NB4 (cell line): ENCODE measurements at places on chromosomes 1 and 21.

DNA sequence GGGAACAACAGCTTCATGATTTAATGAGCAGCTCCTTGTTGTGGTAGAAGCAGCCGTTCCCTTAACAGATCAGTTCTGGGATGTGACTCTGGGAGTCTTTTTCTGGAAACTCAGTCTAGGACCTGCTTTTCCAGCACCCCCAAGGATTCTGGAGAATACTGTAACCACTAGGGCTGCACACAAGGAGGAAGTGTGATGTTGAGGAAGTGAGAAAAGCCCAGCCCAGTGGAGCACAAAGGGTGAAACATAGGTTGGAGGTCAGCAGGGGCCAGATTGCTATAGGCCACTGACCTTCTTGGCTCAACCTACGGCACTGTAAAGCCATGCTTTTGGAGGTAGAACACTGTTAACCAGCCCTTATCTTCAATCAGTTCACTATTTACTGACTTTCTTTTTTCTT lies 10.1 kb upstream of the PLA2G5 start:
- DNase-seq, result peak; percentile 14

- DNase-seq, result no peak
These were observed 96.5 kb downstream of the LIPI start for GRCh38 chr21:14114251-14114650.

DNA sequence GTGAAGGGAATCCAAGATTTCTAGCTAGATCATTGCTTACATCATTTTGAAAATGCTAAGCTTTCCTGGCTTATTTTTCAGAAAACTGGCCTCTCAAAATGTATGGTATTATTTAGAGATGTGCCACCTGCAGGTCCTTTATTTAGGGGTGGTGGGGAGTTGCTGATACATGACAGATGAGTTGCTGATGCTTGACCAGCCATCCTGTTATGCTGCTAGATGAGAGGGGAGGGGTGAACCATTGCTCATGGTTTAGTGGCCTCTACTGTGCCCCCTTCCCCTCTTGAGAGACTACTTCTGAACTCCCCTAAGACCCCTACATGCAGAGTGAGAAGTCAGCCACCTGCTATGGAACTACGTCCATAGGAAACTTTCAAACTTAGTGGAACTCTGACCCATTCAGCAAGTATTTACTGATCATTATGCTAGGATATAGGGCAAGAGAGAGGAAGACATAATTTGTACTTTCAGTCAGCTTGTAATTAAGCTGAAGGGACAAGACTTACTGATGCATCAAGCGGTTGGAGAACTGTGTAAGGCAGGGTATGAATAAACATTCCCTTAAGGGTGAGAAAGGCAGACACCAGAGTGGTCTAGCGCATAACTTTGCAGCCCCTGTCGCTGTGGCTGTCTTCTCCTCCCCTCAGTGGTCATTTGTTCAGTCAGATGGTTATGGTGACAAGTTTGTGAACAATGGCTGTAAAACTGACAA lies 34.6 kb downstream of the SLAMF6 start:
- DNase-seq, result no peak

GRCh38 chr1:201555593-201555945 lies 16.6 kb downstream of the NAV1 start:
- DNase-seq, result no peak

DNA sequence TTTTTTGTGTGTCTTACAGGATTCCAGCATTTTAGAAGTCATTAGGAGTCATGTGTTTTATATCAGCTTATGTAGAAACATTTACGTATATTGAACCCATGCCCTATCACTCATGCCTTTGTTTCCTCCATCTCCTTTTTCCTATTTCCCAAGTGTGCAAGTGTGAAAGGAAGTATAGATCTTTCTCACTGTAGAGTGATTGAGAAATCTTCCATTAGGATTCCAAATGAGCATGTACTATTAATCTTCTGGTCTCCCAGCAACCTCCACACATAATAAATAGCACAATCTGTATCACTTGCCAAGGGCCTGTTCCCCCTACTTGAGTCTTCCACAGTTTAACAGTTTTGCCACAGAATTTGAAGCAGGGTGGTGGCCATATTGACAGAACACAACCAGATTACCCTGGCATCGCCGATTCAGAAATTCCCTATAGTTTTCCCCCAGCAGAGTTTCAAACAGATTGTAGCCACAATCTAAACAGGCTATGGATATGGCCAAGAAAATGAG lies 1052.8 kb downstream of the TTLL7 start:
- DNase-seq, result no peak

GRCh38 chr1:61285371-61285885 lies 203.1 kb downstream of the NFIA start:
- DNase-seq, result no peak

DNA sequence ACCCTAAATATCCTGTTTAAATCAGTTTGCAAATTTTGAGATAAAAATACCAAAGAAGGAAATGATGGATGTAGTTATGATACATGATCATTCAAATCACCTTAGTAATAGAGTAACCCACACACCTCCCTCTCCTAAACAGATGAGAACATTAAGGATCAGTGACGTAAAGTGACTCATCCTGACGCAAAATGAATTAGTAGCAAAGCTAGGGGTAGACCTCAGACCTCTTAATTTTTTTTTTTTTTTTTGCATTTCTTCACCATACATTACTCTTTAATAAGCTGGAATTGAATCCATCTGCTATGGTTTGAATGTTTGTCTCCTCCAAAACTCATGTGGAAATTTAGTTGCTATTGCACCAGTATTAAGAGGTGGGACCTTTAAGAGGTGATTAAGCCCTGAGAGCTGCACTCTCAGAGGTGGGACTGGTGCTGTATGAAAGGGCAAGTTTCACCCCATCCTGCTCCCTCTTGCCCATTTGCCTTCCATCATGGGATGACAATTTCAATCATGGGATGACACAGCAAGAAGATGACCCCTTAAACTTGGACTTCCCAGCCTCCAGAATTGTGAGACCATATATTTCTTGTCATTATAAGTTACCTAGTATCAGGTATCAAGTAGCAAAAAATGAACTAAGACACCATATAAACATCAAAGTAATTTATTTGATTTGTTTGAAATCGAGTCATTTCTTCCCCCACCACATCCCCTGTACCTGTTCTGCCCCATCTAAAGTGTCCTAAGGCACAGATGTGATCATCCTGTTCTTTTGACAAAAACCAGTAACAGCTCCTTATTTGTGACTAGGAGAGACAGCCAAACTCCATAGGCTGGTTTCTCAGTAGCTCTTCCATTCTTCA lies 114.6 kb upstream of the DUSP10 start:
- no peak for DNase-seq

GRCh38 chr21:26881504-26882228 lies 36.5 kb upstream of the ADAMTS1 start:
- DNase-seq, result peak; percentile 26

GRCh38 chr1:161956097-161956496 lies 67.6 kb downstream of the OLFML2B start:
- DNase-seq, result no peak

- DNase-seq, result peak; percentile 80
These were observed 3.1 kb upstream of the P3R3URF start for GRCh38 chr1:46179138-46180081.

- DNase-seq, result no peak
These were observed 29.2 kb downstream of the ARID4B start for GRCh38 chr1:235298758-235299157.

DNA sequence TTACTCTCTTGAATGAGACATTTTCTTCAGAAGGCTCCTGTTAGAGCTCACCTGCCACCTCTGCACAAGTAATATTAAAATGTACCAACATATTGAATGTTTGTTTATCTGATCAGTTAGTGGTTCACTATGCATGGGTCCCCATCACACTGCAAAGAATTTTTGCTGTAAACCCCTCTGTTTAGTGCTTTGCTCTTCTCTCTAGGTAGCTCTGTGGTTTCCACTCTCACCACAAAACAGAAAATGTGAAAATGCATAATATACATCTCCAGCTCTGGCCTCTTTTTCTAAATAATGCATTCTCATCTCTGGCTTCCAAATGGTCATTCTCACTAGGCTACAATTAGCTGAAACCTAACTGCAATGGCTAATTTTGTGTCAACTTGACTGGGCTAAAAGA lies 176.7 kb downstream of the TRIM33 start:
- DNase-seq, result no peak

DNA sequence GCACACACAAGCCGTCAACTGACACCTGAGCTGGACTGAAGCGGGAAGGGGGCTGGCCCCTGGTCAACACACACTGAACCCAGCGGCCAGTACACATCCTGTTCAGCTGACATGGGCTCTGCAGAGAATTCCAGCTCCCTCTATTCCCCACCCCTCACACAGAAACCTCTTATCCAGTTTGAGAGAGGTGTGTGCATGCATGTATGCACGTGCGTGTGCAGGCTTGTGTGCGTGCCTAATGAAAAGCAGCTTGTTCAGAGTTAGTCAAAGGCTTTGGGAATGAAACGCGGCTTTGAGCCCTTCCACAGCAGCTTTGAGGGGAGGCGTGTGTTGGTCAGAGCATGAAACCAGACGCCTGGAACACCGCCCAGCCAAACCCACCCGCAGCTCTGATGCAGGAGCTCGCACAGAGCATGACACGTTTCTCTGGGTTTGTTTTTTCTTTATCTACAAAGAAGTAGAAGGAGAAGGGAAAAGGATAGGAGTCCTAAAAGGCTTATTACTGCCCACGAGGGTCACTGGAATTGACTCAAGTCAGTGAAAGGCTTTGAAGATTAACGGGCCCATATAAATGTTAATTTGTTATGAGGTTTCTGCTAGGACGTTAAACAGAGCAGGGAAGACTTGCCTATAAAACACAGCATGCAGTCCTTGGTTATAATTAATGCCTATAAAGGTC lies 184.2 kb downstream of the ETS2 start:
- no peak for DNase-seq

DNA sequence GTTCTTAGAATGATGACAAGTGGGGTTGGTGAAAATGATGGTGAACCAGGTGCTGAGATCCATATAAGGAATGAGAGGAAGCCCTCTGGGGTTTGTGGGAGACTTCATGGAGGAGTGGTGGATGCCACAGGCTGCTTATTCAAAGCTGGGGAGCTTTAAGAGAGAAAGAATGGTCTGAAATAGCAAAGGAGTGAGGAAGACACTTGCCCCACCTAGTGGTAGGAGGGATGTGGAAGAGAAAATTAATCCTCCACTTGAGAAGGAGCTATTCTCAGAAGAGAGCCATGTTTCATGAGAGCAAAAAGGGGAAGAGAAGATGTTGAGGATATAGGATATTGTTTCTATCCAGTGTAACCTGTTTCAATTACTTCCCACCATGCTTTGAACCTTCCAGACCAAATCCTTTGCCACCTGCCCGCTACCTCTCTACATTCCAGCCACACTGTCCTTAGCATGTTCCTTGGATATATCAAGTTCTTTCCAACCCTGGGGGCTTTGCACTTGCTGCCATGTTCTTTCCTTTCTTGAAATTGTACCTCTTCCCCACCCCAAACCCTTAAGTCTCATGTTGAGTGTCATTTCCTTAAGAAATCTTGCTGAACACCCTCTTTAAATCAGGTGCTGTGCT lies 19.6 kb upstream of the ZNF648 start:
- DNase-seq, result peak; percentile 81

- no peak for DNase-seq
These were observed 77.4 kb downstream of the APP start for GRCh38 chr21:26093122-26093521.

DNA sequence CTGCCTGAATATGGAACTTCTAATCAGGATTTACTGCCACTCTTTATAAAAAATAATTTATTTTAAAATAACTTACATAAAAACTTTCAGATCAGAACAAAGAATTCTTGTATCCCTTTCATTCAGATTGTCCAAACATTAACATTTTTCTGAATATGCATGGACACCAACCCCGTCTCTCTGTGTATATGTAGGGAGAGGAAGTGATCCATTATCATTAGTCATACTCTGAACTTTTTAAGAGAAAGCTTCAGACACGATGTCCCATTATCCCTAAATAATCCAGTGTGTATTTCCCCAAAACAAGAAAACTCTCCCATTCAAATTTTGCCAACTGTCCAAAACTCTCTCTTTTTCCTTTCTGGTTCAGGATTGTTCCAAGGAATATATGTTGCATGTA lies 122.3 kb upstream of the CXADR start:
- no peak for DNase-seq

GRCh38 chr21:23740463-23740862 lies 1866.8 kb downstream of the MRPL39 start:
- DNase-seq, result no peak

GRCh38 chr1:197675583-197676208 lies 99.6 kb downstream of the DENND1B start:
- peak; percentile 82 for DNase-seq

- no peak for DNase-seq
These were observed 3.7 kb downstream of the IFI6 start for GRCh38 chr1:27668121-27668807.

DNA sequence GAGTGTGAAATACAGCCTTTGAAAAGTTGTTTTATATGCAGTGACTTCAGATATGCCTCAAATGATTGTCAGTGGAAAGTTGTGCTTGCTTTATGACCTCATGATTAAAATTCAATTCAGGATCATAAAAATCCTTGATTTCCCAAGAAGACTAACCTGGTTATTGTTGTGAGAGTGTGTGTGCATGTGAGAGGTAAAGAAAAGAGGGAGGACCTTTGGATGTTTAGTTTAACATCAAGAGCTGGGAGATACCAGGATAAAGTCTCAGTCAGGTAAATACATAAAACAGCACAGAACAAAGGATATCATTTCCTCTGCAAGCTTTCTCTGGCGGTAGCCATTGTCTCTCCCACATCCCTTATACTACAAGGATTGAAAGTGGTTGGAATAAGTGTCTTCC lies 14.4 kb downstream of the BTBD8 start:
- no peak for DNase-seq

- DNase-seq, result no peak
These were observed 261.2 kb upstream of the AJAP1 start for GRCh38 chr1:4393191-4393590.

GRCh38 chr1:197915862-197916499 lies 1.2 kb upstream of the LHX9 start:
- peak; percentile 57 for DNase-seq

GRCh38 chr21:38824124-38824822 lies 18.5 kb downstream of the ETS2 start:
- DNase-seq, result no peak

DNA sequence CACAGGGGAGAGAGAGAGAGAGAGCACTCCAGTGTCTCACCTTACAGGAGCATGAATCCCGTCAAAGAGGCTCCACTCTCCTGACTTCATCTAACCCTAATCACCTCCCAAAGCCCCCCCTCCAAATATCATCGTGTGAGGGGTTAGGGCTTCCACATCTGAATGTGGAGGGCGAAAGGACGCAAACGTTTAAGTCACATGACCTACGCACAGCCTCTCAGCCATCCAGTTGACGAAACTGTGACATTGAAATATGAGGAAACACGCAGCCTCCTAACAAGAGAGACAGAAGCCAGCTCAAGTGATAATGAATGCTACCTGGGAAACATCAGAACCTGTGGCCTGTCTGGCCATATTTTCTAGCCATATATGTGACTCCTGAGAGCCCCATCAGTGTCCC lies 63.7 kb downstream of the MATN1 start:
- DNase-seq, result no peak

- no peak for DNase-seq
These were observed 123.9 kb downstream of the LHX4 start for GRCh38 chr1:180353945-180354344.

DNA sequence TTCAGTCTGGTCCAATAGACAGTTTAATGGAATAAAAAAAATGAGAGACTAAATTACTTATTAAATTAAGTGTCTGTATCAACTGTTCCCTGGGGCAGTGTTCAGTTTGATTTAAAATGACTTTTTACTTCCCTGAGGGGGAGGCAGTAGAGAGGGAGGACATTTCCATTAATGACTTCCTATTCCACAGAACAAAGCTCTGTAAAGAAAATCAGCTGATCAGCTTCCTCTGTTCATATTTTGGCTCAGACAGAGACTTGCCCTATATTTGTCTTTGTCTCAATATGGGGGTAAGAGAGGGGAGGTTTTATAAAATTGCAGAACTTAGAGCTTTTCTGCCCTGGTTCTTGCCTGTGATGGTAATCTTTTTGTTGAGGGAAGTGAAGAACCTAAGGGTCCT lies 8.4 kb downstream of the CFAP126 start:
- no peak for DNase-seq
